ENCODE measurements at places on chromosomes 7 and 10.
A peak's percentile ranks its signal among the peaks of the same experiment; 100 is the strongest.

DNA sequence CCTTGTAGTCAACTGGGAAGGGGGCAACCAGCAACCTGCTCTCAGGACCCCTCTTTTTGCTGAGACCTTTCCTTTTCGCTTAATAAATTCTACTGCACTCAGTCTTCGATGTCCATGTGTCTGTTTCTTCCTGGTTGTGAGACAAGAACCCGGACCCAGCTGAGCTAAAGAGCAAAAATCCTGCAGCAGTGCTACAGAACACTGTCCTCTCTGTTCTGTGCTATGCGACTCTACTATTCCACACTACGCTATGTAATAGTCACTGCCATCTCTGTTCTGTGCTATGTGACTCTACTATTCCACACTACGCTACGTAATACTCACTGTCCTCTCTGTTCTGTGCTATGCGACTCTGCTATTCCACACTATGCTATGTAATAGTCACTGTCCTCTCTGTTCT is 34.3 kb downstream of the DIP2C start:
- no peak for DNase-seq

GRCh38 chr7:96989859-96990317 is 15.5 kb upstream of the DLX6 start:
- no peak for DNase-seq

DNA sequence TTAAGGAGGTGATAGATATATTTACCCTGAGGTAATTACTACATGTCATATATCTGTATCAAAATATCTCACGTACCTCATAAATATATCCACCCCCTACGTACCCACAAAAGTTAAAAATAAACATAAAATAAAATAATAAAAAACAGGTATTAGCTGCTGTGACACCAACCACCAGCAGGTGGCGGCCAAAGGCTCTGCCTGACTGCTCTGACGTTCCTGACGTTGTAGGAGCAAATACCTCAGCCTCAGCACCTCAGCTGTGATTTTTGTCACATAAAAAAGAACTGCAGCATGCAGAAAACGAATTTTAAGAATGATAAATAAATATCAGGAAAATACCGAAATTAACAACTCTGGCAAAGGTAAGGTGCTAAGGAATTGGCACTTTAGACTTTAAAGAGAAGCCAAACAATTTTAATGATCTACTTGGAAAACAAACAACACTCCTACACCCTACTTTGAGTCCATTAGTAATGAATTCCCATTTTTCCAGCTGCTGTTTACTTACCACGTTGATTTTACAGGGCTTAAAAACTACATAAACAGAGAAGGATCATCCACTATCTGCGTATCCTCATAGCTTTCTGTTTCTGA is 125.4 kb upstream of the TARP start:
- peak; percentile 62 for DNase-seq

DNA sequence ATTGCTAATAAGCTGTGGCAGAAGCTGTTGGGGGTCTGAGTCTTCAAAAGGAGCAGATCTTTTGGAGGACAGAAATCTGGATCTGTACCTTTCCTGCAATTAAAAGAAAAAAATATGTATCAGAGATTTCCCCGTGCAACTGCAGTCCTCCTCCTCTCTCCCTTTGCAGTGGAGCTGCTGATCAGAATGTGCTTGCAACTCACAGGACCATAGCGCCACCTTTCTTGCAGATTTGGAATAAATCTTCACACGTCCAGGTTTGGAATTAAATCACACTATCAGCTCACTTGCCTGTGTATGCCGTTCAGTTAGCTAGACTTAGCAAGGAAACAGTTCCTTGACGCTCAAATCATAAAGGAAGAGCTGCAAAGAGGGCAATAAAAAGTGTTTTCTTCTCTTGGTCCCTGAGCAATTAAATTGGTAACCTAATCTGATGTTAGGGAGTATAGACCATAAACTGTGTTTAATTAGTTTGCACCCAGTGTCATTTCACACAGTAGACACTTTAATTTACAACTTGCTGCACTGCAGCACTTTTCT is 77.4 kb downstream of the PON1 start:
- DNase-seq = peak; percentile 32

- DNase-seq = no peak
These were observed 5.6 kb downstream of the CELF2 start for GRCh38 chr10:11023009-11023953.

- DNase-seq = no peak
These were observed 161.5 kb upstream of the PRKCQ start for GRCh38 chr10:6741541-6741941.

DNA sequence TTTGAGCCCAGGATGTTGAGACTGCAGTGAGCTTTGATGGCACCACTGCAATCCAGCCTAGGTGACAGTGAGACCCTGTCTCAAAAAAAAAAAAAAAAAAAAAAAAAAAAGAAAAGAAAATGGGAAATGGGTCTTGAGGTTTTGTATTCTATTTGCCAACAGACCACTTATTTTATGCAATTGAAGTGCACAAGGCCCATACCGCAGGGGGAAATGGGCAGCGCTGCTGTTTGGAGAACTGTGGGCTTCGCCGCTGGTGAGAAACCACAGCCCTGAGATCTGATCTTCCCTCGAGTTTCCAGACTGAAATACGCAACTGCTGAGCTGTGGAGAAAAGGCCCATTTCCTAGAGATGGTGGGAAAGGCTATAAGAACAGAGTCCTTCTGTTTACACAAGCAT is 512.0 kb downstream of the TCERG1L start:
- no peak for DNase-seq

DNA sequence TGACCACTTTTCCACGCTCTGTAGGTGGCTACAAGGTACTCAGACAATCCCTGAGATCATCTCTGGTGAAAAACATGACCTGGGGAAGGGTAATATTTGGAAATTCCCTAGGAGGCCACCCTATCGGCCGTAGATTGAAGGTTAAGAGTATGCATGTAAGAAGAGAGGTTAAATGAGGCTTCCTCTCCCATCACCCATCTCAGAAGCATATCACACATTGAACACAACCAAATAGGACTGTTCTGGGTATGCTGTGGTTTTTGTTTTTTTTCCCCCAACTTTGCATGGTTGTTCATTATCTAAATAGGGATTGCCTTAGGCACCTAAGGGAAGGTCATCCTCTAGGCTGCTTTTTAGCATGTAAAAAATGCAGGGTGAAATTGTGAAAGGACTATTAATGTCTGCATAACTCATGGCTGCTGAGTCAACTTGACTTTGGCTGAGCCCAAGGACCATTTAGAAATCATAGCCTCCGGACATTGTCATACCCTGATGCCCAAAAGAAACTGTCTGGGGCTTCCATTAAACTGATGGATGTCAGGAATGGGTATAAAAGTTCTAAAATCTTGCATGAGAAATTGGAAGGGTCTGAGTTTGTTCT is 24.7 kb upstream of the ST8SIA6 start:
- no peak for DNase-seq

DNA sequence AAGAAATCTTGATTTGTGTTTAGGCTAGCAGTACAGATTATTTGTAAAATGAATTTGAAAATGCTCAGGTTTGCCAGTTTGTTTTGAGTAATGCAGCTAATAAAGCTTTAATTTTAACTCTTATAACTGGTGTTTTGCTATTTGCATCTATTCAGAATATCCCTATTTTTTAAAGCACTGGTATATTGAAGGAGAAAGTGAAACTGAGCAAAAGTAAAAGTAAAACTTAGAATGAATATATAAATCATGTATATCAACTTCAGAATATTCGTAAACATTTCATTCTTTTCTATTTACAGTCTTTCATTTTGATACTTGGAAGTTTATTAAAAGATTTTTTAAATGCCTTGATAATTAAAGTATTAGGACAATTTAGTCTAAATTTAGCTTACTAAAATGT is 26.2 kb downstream of the TASOR2 start:
- no peak for DNase-seq

GRCh38 chr7:37000511-37000910 is 276.2 kb upstream of the AOAH start:
- DNase-seq = no peak

- no peak for DNase-seq
These were observed 72.1 kb downstream of the WNT2 start for GRCh38 chr7:117250801-117251200.

DNA sequence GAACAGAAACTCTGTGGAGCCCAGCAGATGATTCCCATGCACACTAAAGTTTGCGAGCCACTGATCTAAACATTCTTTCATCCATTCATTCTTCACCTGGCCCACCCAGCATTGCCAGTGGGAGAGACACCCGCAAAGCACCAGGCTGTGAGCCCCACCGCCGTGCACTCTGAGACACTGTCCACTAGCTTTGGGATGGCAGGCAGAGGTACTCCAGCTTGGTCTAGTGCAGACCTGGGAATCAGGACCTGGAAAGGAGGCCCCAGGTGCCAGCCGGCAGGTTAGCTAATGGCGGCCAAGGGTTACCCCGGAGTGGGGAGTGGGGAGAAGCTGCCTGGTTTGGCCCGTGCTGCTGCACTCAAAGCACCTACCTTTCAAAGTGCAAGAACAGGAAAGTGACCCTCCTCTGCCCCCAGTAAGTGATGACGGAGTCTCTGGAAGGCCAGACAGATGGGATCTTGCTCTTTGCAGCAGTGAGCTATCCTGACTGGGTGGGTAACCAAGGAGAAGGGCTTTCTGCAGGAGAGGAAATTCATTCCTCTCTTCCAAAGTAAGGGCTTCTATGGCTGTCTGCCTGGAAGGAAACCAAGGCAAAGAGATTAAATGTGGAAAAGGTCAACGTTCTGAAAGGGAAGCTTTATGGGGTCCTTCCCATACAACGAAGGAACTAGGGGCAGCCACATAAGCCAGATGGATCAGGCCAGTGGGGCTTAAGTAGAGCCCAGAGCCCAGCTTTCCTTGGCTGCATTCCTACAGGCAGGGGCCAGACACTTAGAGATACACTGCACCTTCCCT is 74.2 kb upstream of the LRRC4 start:
- no peak for DNase-seq

GRCh38 chr7:155743177-155743576 is 69.1 kb downstream of the SHH start:
- DNase-seq = no peak

DNA sequence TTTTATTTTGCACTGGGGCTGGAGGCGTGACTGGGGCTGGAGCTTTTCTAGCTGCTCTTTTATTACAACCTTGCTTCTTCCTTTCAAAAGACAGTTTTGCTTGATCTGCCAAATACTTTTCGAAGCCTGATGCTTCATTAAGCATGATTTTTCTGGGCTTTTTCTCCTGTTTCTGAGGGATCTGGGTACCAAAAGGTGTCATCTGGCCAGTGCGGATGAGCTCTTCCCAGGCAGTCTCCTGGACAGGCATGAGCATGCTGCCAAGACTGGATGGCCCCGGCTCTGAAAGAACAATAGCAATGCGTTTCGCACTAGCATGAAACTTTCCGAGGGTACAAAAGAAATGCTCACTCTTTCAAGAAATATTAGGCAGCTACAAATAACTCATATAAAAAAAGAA is 14.4 kb downstream of the ERCC6 start:
- DNase-seq = no peak

- DNase-seq = peak; percentile 62
These were observed 242.8 kb downstream of the ELFN1 start for GRCh38 chr7:1912593-1913465.

- no peak for DNase-seq
These were observed 356.4 kb downstream of the RPS24 start for GRCh38 chr10:78390051-78390450.

DNA sequence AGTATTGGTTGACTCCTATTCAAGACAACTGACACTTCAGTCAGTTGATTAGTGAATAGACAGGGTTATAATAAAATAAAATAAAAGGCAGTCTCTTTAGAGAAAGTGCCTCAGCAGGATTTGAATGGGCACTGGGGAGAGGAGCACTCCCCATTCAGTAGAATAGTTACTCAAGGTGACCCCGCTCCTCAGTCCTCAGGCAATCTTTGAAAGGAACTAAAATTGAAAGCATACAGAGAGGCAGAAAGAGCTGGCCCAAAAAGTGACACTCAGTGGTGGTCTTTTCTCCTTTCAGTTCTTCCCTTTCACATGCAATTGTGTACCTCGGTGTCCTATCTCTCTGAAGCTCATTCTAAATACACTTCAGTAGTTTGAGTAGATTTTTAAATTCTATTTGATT is 47.4 kb upstream of the MACC1 start:
- DNase-seq = no peak

DNA sequence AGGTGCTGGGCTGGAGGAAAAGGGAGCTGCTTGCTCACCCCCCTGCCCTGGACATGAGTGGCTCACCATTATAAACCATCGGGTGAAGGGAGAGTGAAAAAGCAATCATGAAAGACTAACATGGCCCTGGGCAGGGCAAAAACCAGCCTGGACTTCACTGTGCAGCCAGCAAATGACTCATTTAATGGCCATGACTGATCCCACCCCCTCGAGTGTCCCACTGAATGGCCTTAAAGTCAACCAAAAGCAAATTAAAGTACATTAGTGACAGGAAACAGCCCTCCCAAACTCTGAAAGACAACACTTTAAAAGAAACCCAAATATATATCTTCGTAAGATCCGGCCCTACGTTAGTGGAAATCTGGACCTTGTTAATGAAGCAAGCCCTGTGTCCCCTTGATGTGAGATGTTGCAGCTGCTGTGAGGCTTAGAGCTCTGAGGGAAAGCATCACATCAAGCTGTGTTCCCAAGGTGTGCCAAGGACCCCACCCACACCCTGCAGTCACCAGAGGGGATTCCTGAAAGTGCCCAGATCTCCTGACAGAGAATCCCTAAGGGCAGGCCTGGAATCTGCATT is 31.2 kb downstream of the ADCYAP1R1 start:
- DNase-seq = peak; percentile 7

- DNase-seq = peak; percentile 33
These were observed at the start of gene IKZF1 for GRCh38 chr7:50304129-50304910. Gene IKZF1 (plus strand): TSS chr7:50304716. CDS start chr7:50319062, 14,346 bp downstream.

GRCh38 chr10:110502851-110503301 is 5.2 kb downstream of the DUSP5 start:
- DNase-seq = no peak

DNA sequence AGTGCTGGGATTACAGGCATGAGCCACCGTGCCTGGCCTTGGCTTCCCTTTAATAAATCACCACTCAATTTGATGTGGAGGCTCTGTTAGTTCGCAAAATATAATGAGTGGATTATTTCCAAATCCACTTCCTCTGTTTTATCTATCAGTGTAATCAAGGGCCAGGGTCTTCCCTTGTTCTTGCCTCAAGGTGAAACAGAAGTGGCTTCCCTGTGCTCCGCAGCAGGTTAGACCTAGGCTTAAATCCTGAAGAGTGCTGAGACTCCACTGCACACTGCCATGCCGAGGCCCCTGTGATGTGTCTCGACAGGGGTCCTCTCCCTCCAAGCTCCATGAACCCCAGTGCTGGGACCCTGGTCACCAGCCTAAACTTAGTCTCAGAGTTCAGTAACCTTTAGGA is 59.0 kb downstream of the MDH2 start:
- DNase-seq = no peak
